Uterus (tissue), 4 donors: ENCODE measurements at places on chromosomes 7 and 10.

DNA sequence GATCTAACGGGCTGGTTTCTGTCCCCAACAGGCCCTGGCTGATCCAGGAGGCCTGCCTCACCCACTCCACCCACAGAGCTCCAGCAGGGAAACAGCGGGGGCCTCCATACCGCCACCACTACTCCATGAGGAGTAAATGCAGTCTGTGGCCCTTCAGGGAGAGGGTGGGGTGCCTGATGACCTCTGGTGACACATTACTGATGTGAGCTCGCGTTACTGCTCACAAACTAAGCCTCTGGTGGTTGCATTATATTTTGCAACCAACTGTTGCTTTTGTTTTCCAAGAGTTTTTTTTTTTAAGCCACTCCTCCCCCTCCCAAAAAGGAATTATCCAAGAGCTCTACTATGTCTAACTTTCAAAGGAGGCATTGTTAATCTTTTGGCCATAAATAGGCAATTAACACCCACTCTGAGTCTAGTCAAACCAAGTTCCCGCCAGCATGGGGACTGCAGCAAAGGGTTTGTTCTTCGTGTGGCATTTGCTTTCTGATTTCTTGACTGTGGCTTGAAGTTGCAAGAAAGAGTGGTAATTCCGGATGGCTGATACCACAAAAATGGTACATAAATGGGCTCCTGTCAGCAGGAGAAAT is 72.6 kb downstream of the FAM53B start:
- DNase-seq = no peak

- peak; percentile 98 for DNase-seq
Observed at GRCh38 chr7:76294344-76295024, 8.0 kb upstream of the HSPB1 start.

- DNase-seq = no peak
Observed at GRCh38 chr7:3349126-3349525, 48.1 kb downstream of the SDK1 start.

DNA sequence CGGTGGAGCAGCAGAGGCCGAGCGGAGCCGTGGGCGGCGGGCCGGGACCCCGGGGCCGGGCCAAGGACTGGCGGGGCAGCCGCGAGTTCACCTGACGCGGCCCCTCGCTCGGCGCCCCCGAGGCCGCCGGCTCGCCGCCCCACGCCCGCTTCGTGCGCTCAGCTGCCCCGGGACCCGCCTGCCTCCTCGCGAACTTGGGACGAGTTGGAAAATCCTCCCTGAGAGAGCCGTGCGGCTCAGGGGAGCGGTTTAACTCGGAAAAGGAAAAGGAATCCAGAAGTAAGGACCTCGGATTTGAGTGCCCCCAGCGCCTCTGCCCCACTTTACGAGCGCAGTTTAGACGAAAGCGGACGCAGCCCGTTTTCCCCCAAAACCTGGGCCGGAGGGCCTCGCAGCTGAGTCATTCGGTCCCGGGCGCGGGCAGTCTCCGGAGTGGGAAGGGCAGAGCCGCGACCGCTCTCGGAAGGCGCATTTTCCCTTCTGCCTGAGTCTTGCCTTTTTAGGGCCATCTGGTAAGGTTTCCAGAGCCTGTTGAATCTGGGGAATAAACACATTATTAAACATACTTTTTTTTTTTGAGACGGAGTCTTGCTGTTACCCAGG is 744 bp downstream of the CREM start:
- peak; percentile 68 for DNase-seq

DNA sequence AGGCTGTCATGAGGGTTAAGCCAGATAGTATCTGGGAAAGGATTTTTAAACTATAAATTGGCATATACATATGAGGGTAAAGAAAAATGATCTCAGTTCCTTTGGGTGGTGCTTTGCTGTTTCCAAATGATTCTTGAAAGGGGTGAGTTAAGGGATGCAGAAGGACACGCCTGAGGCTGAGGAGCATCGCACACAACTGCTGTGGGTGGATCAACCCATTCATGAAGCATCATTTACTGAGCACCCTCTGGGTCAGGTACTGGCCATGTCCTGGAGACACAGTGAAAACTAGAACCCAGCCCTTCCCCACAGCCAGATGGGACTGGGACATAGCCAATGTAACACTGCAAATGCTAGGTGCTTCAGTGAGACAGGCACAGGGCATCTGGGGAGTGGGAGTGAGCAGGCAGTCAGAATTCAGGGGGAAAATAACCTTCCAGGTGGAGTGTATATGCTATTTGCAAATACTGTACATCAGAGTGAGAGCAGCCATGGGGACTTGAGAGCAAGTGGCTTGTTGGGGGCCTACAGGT is 112.1 kb downstream of the WDFY4 start:
- no peak for DNase-seq

GRCh38 chr7:21414795-21415393 is 13.0 kb upstream of the SP4 start:
- DNase-seq = no peak

GRCh38 chr10:104103956-104104355 is 18.0 kb upstream of the SFR1 start:
- no peak for DNase-seq

- DNase-seq = peak; percentile 74
Observed at GRCh38 chr10:103676058-103676785, 179.2 kb downstream of the SH3PXD2A start.

DNA sequence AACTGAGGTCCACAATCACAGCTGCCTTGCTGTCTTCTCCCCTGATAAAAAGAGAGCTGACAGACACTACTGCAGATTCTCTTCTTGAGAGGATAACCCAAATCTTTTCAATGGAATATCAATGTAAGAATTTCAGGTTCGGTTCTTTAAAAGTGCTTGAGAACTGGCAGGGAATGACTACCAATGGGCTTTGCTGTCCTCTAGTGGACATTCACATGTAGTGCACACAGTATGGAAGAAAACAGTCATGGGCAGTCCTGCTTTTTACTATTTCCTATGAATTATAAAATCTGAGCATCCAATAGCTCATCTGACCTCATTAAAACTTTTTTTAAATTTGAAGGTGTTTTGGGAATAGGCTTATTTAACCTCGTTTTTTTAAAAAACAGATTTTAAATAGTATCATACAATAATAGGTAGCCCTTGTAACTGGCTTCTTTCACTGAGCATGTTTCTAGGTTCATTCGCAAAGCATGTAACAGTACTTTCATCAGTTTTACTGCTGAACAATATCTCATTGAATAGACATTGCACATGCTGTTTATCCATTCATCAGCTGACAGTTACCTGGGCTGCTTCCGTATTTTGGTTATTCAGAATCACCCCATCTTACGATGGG is 18.3 kb downstream of the FZD9 start:
- no peak for DNase-seq

DNA sequence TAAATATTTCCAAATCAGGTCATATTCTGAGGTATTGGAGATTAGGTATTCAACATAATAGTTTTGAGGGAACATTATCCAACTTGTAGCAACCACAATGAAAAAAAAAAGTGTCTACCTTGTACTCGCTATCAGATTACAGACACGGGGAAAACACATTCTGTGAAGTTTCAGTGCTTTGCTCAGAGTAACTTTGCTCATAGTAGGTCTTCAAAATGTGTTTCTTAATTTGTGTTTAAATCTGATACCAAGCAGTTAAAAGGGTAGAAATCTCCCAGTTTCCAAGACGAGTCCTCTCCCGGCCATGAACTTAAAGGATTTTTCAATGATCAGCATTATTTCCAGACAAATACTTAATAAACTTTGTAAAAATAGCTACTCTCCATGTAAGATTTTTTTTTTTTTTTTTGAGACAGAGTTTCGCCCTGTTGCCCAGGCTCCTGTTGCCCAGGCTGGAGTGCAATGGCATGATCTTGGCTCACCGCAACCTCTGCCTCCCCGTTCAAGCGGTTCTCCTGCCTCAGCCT is 39.2 kb downstream of the DDIT4 start:
- DNase-seq = no peak
